ENCODE measurements at places on chromosomes 4 and X. TPM values are rescaled to one million over a fixed set of nuclear protein-coding genes. Genes with fewer than 3 reads are reported as not detected.
A peak's percentile ranks its signal among the peaks of the same experiment; 100 is the strongest.

DNA sequence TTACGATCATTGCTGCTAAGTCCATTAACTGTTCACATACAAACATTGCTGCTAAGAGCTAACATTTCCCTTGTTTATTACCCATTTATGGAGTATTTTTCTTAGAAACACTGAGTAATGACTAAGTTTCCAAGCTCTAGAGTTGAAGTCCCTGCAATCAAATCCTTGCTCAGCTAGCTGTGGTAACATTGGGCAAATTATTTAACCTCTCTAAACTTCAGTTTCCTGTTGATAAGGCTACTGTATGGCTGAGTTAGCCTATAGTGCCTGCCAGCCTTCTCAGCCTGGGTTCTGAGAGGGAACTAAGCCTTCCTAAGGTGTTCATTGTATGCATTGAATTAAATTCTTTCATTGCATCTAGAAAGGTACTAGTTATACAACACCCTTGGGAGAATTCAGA, 15.2 kb upstream of the SCOC start:
- no peaks in the 10 kb centered on the region for H3K36me3 ChIP-seq
- no peaks in the 10 kb centered on the region for H3K27me3 ChIP-seq
- H3K4me3 ChIP-seq = no peak overlapping the region

DNA sequence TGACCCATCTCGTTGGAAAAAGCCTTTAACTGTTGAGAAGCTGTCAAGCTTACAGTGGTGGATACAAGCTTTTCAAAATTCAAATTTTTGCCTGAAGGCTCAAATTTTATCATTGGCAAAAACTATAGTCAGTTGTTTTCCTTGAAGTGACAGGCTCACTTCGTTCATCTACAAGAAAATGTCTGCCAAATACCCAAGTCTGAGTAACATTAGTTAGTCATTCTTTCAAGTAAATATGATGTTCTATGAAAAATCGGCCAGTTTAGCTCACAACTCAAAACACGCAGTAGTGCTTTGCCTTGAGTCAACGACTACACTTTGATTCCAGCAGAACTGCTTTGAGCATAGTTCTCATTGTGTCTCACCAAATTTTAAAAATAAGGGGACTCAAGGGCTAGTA, 170.3 kb upstream of the MAMLD1 start:
- H3K4me3 ChIP-seq = no peak overlapping the region
- no peaks in the 10 kb centered on the region for H3K4me1 ChIP-seq
- no peak for DNase-seq
- no peaks in the 10 kb centered on the region for H3K36me3 ChIP-seq

GRCh38 chr4:98930311-98930865, 1.5 kb upstream of the EIF4E start:
- peaks cover 33% of the 10 kb centered on the region for H3K4me1 ChIP-seq
- no peak for DNase-seq
- H3K4me3 ChIP-seq = peak overlapping the region; percentile 99
- H3K27me3 ChIP-seq = no peaks in the 10 kb centered on the region

GRCh38 chrX:129755779-129756650, 17.2 kb downstream of the XPNPEP2 start:
- no peaks in the 10 kb centered on the region for H3K27me3 ChIP-seq
- peaks cover 57% of the 10 kb centered on the region for H3K4me1 ChIP-seq
- H3K4me3 ChIP-seq = peak overlapping the region; percentile 64
- no peaks in the 10 kb centered on the region for H3K36me3 ChIP-seq

GRCh38 chr4:167196344-167197012, 37.8 kb downstream of the SPOCK3 start:
- no peaks in the 10 kb centered on the region for H3K36me3 ChIP-seq
- DNase-seq = no peak
- no peak overlapping the region for H3K4me3 ChIP-seq
- no peak overlapping the region for H3K27ac ChIP-seq
- no peaks in the 10 kb centered on the region for H3K4me1 ChIP-seq

DNA sequence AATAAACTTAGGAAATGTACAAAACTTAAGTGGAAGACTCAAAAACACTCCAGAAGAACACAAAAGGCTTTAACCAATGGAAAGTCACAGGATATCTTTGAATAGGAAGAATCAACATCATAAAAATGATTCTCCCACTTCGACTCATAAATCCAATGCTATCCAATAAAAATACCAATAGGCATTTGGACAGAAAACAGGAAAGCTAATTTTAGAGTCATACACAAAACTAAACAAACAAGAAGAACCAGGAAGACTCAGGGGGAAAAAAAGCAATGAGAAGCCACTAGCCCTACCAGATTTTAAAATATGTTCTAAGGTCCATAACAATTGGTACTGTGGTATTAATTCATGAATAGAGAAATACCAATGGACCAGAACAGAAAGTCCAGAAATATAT, 28.2 kb downstream of the SLC9A7 start:
- no peaks in the 10 kb centered on the region for H3K36me3 ChIP-seq
- H3K27ac ChIP-seq = no peak overlapping the region
- H3K4me3 ChIP-seq = no peak overlapping the region
- no peak for DNase-seq

DNA sequence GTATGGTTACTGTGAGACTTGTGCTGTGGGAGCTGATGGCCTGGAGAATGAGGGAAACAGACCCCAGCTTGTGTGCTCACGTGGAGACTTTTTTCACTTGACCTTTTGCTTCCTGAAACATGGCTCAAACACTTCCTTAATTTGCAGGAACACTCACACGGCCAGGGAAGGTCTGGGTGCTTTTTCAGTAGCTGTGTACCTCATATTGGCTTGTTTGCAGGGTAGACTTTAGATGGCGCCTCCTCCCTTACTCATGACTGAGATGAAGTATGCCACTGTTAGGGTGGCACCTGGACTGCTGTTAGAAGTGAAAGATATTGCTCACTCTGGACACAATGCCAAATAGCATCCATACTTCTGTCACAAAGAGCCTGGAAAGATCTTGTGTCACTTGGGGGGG, 75.7 kb upstream of the WDR1 start:
- H3K4me3 ChIP-seq = no peak overlapping the region
- no peaks in the 10 kb centered on the region for H3K4me1 ChIP-seq
- H3K27ac ChIP-seq = no peak overlapping the region
- no peaks in the 10 kb centered on the region for H3K36me3 ChIP-seq
- no peak for DNase-seq

DNA sequence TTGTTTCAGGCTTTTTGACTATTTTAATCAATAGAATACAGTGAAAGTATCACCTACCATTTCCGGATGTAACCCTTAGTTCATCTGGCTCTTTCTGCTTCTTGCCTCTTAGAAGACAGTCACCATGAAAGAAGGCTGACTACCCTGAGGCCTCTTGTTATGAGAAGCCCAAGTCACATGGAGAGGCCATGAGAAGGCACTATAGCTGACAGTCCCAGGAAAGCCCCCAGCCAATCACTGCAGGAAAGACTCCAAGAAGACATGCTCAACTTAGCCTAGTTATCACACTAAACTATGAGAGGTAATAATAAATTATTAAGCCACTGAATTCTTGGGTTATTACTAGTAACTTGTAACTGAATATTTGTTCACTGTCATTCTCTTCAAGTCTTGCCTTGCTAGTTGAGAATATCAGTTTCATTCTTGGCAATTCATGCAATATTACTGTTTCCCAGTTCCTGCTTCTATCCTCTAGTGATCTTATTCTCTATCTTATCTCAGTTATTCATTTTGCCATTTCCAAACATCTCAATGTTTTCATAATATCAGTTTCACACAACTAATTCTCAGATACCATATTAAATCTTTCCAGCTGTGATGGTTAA, 57.1 kb upstream of the GUCY1A1 start:
- H3K4me1 ChIP-seq = no peaks in the 10 kb centered on the region
- H3K27ac ChIP-seq = no peak overlapping the region
- DNase-seq = no peak
- no peak overlapping the region for H3K4me3 ChIP-seq
- no peaks in the 10 kb centered on the region for H3K36me3 ChIP-seq

The TMEM150C gene
- total RNA-seq = not detected

The CXCL1 gene
- not detected for total RNA-seq

The PHOX2B gene
- not detected for total RNA-seq

The CXCL9 gene
- not detected for total RNA-seq

The NR3C2 gene
- 53.5 TPM for total RNA-seq

Data from naive thymus-derived CD8-positive, alpha-beta T cell (primary cell).